ENCODE measurements at places on chromosomes 3 and 15.
A peak's percentile ranks its signal among the peaks of the same experiment; 100 is the strongest.

- DNase-seq: no peak
These were observed 54.9 kb downstream of the STARD5 start for GRCh38 chr15:81268881-81269601.

- DNase-seq: no peak
These were observed 46.3 kb downstream of the LIMD1 start for GRCh38 chr3:45640724-45641361.

- no peak for DNase-seq
These were observed 528.6 kb upstream of the LMCD1 start for GRCh38 chr3:7973006-7973405.

- no peak for DNase-seq
These were observed 48.3 kb downstream of the DENND4A start for GRCh38 chr15:65743637-65744252.

DNA sequence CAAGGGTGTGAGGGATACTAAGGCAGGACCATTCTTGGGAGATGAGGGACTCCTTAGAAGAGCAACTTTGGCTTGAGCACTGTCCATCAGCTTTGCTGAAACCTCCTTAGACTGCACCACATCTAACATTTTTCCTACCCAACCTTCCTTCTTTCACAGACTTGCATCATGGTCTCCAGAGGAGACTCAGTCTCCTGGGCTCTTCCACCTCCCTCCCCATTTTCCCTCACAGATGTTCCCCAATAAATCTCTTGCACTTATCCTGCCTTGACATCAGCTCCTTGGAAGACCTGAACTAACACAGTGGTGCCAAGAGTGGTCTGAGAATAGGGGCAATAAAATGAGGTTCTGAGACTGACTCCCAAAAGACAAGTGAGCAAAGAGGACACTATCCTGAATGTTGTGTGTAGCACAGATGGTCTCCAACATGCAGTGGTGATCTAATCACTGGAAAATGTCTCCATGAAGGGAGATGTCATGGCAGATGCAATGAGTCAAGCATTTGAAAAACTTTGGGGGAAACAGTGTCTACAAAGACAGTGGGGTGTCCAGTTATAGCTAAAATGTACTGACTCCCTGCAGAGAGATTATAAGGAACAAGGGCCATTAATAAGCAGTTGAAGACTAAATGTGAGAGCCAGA lies 26.0 kb upstream of the BOC start:
- DNase-seq: no peak

- no peak for DNase-seq
These were observed 23.6 kb upstream of the ALPK3 start for GRCh38 chr15:84793431-84794161.

DNA sequence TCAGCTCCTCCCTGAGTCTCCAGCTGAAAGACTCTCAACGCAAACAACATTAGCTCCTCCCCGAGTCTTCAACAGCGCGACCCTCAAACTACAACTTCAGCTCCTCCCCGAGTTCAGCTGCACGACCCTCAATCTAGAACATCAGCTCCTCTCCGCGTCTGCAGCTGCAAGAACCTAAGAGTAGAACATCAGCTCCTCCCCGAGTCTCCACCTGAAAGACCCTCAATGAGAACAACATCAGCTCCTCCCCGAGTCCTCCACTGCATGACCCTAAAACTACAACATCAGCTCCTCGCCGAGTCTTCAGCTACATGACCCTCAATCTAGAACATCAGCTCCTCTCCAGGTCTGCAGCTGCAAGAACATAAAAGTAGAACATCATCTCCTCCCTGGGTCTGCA lies 78.3 kb downstream of the TFRC start:
- no peak for DNase-seq

DNA sequence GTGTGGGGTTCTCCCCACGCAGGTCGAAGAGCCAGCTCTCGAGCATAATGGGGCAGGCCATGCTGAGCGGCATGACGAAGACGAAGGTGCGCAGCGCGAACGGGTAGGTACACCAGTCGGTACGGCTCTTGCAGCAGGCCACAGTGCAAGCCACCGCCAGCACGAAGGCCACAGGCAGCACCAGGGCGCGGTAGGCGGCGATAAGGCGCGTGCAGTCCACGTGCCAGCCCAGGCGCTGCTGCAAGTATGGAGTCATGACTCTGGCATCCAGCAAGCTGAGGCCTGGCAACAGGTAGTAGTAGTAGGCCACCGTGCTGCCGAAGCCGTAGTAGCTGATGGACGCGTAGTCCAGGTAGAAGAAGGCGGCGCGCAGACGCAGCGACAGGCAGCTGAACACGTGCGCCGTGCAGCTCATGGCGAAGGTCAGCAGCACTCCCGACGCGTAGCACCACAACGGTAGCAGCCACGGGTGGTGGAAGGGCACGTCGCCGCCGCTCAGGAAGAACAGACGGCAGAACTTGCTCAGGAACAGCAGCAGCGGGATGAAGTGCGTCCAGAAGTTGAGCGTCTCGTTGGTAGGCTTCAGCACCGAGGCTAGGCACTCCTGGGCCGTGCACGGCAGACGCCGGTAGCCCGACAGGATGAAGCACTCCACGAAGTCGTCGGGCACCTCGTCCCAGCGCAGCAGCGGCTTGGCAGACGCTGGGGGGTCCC lies 797 bp downstream of the PAQR9 start:
- no peak for DNase-seq

DNA sequence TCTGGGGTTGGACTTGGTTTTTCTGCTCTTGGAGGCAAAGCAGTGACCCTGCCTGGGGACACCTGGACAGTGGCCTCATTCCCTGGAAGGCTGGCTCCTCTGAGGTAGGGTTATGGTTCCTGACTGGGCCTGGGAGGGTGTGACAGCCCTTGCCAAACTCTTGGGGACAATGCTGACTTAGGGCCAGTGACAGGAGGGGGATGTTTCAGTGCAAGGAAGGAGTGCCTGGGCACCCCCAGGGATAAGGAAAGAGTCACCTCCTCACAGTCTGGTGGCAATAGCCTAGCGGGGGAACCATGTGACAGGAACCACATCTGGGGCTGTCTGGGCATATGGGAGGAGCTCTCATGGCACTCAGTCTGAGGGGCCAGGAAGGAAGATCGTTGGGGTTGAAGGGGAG lies 91.8 kb downstream of the ABHD5 start:
- DNase-seq: no peak

DNA sequence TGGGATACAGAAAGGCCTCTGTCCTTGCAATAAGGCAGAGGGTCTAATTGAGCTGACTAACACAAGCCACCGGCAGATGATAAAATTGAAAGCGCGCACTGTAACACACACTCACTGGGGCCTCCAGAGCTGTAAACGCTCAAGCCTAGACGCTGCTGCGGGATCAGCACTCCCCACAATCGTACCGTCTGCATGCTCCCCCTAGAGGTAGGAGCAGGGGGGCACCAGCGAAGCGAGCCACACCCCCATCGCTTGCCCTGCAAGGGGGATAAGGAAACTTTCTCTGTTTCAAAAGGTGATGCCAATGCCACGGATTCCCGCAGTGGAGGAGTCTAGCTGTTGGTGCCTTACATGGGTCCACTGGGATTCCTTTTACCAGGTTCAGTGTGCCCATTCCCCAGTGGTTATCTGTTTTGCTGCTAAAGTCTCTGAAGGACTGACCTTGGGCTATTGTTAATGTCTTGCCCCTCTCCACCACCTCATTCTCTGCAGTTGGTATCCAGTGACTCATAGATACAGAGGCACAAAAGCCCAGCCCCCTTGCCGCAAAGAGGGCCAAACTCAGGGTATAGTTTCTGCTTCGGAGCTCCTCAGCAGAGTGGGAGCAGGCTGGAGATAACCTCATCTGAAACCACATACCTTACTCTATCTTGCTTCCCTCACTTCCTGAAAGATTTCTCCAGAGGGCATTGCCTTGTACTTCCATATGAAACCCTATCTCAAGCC lies 139.3 kb upstream of the KBTBD8 start:
- no peak for DNase-seq

DNA sequence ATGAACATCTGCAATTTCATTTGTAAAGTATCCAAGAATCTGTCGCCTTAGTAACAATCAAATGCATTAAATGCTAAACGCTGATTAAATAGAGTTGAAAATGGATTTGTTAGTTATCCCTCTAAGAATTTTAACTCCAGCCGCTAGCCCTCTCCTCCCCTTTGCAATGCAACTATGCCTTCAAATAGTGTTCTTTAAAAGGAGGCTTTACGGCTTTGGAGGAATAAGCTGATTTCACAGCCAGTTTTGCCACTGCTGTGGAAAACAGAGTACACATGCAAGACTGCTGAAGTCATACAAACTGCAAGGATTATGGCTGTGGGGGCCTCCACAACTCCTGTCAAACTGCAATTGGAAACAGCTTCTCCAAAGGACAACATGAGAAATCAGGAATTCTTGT lies 89.2 kb downstream of the CERS3 start:
- no peak for DNase-seq

DNA sequence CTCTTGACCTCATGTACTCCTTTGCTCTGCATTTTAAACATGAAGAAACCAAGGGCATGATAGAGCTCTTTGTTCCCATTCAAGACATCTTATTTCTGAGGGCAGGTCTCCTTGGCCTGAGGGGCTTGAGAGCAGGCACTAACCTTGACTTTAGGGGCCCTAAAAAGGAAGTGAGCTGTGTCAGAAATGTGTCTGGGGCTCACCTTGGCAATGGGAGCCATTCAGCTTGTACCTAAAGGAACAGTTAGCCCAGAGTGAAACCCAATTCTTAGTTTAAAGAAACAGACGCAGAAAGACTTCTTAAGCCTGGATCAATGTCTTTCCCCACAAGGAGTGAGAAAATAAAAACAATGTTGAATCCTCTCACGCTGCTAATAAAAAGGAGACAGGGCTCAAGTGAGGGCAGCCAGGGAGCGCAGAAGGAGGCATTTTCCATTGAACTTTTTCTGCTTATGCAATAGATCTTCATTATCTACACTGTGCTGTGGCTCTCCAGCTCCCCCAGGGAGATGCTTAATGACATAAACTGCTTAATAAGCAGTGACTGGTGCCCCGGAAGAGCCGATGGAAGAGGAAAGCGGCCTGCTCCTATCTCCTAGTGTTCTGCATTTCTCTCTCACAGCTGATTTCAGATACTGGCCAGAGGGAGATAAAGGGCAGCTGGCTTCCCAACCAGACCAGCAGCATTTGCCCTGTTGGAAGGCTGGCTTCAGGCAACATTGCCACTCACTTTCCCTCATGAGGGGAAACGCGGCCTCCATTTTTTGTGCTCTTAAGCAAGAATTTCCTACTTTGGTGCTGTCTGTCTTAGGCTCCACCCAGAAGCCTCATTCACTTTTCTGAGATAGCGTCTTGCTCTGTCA lies 152.0 kb downstream of the OPA1 start:
- DNase-seq: no peak

DNA sequence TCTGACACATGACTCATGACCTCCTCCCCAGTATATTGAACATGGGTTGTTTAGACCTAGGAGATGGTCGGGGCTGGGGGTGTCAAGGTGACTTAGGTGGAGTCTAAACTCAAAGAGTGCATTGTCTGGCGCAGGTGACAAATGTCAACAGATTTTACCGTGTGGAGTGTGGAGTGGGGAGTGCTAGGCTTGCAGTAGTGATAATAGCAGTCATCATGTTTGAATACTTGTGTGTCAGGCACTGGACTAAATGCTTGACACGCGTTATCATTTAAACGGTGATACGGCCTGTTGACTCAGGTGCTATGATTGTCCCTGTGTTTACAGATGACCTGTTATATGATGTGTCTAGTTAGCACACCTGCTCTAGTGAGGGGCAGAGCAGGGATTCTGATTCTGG lies 30.8 kb downstream of the MUC20 start:
- no peak for DNase-seq

GRCh38 chr3:61356685-61357084 lies 105.4 kb upstream of the FHIT start:
- no peak for DNase-seq

DNA sequence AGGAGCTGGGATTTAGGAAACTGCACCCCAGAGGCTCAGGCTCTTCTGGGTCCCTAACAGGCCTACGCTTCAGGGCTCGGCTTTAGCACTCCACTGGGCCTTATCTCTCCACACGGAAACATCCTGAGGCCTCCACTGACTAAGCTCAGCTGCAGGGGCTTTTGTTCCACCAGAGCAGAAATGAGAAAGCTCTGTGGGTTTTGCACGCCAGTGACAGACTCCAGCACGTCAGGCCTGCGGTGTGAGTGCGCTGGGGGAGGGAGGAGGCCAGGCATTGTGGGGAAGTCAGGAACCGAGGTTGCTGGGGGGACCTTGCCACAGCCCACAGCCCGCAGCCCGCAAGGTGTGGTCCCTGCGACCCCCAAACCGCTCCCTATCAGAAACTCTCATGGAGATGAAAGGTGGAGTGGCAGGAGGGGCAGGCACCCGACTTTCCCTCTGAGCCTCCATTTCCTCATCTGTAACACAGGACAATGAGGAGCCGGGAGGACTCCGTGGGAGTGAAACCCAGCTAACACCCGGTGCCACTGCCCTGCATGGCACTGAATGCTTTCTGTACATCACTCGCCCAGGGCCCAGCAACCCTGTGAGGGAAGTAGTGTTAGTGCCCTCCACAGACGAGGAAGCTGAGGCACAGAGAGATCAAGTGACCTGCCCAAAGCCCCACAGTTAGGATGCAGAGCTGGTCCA lies 106.5 kb downstream of the TPRA1 start:
- no peak for DNase-seq

- DNase-seq: no peak
These were observed 237.4 kb downstream of the TLE3 start for GRCh38 chr15:69860321-69860720.

DNA sequence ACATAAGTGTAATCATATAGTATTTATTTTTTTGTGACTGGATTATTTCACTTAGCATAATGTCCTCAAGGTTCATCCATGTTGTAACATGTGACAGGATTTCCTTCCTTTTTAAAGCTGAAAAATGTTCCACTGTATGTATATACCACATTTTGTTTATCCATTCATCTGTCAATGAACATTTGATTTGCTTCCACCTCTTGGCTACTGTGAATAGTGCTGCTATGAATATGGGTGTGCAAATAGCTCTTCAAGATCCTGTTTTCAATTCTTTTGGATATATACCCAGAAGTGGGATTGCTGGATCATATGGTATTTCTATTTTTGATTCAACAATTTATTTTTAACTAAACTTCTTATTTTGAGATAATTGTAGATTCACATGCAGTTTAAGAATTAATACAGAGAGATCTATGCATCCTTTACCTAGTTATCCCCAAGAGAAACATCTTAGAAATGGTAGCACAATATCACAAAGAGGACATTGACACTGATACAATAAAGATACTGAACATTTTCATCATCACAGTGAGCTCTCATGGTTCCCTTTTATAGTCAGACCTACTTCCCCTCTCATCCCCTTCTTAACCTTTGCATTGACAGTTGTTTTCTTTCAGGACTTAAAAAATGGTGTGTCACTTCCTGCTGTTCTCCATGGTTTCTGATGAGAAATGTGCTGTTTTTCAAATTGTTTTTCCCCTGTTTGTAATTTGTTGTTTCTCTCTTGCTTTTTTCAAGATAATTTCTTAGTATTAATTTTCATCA lies 90.1 kb downstream of the SATB1 start:
- DNase-seq: no peak

DNA sequence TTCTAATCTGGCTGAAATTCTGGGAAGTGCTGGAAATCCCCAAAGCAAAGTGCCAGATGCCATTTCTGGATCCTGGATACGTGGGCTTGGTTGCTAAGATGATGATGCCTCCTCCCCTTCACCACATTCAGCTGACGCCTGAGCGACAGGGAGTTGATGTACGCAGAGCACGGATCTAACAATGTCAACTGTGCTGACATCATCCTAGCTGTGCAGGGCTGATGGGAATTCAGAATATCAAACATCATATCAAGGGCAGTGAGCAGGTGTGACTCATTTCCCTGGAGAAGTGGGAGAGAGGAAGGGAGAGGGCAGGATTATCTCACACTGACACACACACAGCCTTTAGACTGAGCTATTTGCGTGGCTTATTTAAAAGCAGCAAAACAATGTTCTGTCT lies 92.6 kb upstream of the ZBTB20 start:
- DNase-seq: peak; percentile 64

- no peak for DNase-seq
These were observed 35.0 kb downstream of the MTMR10 start for GRCh38 chr15:30956216-30957124.

Data from keratinocyte (primary cell).